ENCODE measurements at places on chromosomes 6 and 20.

DNA sequence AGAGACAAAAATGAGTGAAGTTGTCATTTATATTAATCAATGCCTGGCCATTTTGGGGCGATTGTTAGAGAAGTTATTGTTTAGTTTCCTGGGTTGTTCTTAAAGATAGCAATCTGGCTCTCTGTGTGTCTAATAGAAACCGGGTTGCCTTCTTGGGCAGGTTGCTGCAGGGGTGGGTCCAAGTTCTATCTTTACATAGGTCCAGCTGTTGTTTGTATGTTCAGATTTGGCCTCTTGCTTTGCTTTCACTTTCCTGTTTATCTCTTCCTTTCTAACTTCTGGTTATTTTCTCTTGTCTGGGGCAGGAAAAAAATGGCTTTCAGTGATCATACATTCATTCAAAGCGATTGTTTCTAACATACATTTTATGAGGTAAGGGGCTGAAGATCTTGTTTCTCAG lies 128.4 kb upstream of the NOX3 start:
- no peak for DNase-seq

GRCh38 chr6:15044146-15044882 lies 201.6 kb upstream of the JARID2 start:
- DNase-seq = no peak

DNA sequence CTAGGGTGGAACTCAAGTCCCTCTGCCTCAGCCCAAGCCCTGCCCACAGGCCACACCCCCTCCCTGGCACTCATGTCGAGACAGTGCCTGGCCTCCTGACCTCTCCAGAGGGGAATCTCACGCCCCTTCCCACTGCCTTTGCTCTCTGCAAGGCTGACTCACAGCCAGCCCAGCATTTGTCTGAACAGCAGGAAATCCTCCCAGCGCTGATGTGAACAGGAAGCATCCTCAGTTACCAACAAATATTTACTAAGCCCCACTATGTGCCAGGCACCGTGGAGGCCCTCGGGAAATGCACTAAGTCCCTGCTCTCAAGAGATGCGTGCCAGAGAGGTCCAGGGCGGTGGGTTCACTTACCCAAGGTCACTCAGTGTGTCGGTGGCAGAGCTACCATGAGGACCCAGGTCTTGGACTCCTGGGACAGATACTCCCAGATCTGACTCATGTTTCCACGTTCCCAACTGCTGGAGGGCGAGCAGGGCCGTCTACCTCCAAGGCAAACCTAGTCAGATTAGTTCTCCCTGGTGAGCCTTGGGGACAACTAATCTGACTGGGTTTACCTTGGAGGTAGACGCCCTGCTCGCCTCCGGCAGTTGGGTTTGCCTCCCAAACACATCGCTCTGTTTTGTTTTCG lies 7.8 kb downstream of the ADA start:
- DNase-seq = peak; percentile 75

DNA sequence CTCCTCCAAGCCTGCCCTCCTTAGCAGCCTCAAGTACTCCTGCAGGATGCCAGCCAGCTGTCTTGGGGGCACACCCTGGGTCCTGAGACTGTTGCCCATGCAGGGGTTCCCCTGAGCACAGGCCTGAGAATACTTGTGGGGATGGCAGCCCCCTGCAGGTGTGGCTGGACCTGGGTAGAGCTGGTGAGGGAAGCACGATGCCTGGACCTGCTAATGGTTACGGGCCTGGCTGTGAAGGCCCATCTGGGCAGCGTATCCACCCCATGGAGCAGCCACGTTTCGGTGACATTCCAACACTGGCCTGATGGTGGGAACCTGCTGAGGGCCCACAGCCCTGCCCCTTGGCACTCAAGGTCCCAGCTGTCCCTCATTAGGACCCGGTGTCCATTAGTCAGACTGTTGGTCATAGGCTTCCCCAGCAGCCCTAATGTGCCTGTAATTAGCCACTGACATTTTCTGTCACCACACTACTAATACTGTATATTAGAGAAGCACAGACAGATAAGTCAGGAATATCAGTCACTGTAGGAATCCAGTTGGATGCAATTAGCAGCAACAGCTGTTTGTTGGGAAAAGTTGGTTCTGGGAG lies 20.3 kb downstream of the CCDC167 start:
- no peak for DNase-seq

- no peak for DNase-seq
Measured at GRCh38 chr6:167279766-167280446, 11.2 kb upstream of the UNC93A start.

GRCh38 chr6:163728442-163729126 lies 314.1 kb downstream of the QKI start:
- no peak for DNase-seq

DNA sequence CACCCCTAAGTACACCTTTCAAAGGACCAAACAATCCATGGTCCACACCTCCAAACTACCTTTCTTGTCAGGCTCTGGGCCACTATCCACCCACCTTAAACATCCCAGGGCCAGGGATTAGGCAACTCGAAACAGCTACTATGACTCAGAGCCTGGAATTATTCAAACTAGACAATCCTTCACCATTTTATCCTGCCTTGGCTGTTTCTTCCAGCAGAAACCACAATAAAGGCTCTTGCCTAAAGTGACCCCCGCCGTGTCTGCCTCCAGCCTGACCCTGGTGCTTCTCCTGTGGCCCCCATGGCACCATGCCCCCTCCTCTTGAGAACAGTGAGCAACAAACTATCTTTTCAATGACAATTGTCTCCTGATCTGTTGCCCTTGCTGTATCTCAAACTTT lies 195.5 kb downstream of the EPM2A start:
- DNase-seq = no peak

DNA sequence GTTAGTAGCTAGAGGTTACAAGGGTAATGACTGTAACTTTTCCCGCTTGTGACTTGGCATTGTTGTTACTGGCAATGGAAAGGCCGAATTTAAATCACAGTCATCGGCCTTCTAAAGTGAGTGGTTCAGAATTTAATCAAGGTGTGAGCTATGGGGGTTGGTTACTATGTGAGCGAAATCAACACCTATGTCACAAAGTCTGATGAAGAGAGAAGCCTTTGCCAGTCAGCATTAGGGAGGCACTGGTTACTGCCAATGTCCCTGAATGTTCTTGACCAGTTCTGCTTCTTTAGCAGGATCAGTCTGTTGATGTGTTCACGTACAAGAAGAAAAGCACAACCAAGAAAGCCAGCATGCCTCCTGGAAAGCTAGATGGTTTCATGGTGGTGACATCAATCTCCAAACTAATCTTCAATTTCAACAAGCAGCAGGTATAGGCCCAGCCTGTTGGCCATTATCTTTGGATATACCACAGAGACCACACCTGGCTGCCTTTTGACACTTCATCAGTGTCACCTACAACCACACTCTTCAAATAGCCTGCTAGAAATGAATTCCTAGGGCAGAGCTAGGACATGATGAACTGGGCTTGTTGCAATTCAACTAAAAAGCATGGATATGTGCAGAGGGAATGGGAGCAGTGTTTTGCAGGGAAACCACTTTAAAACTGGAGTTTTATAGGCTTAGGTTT lies 17.2 kb downstream of the SAMD5 start:
- DNase-seq = no peak

DNA sequence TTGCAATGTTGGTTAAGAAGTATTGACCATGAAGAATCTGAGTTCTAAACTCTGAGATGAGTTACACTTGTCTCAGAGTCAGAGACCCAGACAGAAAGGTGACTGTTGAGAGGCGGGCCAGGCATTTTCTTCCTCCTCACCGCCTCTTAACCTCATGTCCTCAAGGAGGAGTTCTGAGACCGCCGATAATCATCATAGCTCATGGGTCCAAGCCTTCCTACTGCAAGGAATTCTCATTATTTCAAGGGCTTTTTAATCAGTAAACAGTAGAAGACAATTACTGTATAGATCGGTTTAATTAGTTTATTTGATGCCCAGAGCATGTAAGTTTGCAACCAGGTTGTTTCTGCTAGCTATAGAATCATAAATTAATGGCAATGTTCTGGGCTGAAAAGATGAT lies 382.4 kb upstream of the MMS22L start:
- no peak for DNase-seq

GRCh38 chr6:109051301-109052017 lies 43.2 kb downstream of the SESN1 start:
- no peak for DNase-seq

DNA sequence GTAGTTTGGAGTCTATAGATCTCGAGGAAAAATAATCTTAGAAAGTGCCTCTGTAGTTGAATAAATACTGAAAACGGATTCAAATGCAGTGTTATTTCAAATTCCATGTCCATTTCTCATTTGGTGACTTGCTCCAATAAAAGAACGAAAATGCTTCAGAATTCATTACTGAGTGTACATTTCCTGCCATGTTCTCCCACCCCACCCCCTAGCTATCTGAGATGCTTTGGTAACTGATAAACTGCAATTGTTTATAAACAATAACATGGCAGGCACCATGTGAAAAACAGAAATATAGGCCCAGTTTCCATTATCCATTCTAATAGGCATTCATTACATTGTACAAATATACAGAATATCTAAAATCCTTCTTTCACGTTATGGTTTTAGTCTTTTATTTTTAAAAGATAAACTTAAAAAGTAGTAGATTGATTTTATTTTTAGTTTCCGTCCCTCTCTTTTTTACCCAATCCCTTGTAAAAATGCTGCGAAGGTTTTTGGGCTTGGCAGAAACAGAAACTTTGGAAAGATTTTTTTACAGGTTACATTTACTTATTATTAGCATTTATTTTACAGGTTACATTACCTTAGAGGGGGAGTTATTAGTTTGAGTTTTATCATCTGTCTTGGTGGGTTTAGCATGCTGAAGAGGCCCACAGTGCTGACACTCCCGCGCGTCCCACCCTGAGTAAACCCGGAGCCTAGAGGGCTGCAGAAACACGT lies 1.5 kb downstream of the FAM162B start:
- no peak for DNase-seq

DNA sequence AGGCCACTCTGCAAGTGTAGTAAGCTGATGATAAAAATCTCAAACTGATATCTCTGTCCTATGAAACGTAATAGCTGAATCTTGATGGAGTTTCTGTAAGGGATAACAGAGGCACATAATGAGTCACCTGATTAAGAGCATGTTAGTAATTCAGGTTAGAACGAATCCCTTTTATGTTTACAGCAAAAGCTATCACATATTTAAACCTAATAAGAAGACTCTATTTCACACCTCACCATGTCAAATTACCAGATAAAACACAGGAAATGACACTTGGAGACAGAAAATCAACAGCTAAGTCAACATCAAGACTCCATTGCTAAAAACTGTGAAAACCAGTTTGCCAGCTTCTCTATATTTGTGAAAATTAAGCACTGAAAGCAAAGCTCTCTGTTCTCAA lies 11.8 kb downstream of the CST7 start:
- DNase-seq = no peak

DNA sequence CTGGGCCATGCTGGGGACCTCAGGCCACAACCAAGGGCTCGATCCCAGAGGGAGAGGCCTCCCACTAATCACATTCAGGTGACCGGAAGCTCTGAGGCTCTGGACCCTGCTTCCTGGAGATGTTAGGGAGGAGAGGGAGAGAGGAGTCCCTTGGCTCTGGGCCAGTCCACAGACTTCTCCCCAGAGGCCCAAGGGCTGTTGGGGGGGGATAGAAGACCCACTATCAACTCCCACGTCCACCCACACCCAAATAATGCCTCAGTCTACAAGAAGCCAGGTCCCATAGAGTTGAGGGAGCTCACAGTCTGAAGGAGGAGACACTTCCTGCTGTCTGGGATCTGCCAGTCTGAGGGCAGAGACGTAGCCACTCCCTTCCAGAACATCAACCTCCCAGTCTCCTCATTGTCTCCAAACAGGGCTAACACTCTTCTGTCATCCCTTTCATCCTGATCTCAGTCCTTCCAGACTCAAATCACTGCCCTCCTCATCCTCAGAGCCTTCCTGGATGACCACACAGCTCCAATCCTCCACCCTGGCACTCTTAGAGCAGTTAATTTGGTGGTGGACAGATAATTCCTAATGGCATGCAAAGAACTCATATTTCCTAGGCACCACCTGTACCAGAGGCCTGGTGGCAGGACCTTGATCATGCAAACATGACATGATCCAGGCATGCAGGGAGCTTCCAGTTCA lies 69.9 kb downstream of the MRPL14 start:
- no peak for DNase-seq

- DNase-seq = no peak
Measured at GRCh38 chr6:97133067-97133466, 149.9 kb downstream of the MMS22L start.

- DNase-seq = no peak
Measured at GRCh38 chr6:143701349-143702234, 23.8 kb downstream of the PHACTR2 start.

GRCh38 chr6:118712969-118713368 lies 61.6 kb upstream of the CEP85L start:
- no peak for DNase-seq

Data from CD4-positive, alpha-beta T cell treated with Interleukin-4 for 1 hour (primary cell).